ENCODE measurements at places on chromosomes 2 and 18.

DNA sequence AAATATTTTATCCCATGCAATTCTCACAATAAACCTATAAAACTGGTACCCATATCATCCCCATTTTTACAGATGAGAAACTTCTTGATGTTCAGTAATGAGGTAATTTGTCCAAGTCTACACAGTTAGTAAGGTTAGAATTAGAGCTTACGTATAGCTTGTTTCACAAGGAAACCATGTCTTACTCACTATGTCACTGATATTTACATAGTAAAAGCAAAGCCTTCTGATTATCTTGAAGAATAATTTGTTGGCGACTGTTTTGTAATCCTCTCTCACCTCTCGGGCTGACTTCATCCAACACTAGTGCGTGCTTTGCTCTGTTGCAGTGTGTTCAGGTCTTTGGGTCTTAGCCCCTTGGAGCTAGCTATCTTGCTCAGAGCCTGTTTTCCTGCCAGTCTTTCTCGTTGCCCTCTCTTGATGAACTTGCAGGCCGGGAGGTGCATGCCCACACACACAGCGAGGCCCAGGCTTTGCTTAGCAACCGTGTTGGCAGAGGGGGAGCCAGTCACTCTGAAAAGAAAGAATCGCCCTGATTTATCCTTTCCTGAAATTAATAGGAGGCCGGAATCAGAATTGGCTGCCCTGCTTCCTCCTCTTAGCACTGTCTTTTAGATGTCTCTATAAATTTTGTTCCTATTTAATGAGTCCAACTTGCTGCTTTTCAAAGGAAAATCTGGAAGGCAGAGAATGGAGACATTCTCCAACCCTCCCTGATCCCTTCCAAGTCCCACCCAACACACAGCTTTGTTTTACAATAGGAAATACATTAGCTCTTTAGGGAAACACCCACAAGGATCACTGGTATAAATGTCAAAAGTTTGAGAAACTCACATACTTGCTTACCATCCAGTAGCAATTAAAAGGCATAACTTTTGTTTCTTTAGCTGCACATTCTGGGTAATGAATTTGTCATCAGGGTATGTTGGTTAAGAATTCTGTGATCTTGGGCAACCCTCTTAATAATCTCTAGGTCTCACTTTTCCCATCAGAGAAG is 97.6 kb upstream of the SEC11C start:
- DNase-seq = no peak
- H3K4me1 ChIP-seq = peaks cover 13% of the 10 kb centered on the region
- no peaks in the 10 kb centered on the region for H3K36me3 ChIP-seq
- no peak overlapping the region for H3K27ac ChIP-seq
- H3K27me3 ChIP-seq = peaks cover 6% of the 10 kb centered on the region
- no peak overlapping the region for H3K4me3 ChIP-seq

- H3K27ac ChIP-seq = no peak overlapping the region
- H3K27me3 ChIP-seq = peaks cover 4% of the 10 kb centered on the region
- H3K4me3 ChIP-seq = no peak overlapping the region
- H3K36me3 ChIP-seq = peaks cover 11% of the 10 kb centered on the region
These were observed 48.2 kb upstream of the REV1 start for GRCh38 chr2:99537910-99538485.

GRCh38 chr18:67222887-67223286 is 293.6 kb downstream of the DSEL start:
- H3K27ac ChIP-seq = no peak overlapping the region
- H3K4me3 ChIP-seq = no peak overlapping the region
- H3K27me3 ChIP-seq = no peaks in the 10 kb centered on the region
- no peak for DNase-seq

GRCh38 chr18:70535041-70535440 is 246.2 kb downstream of the SOCS6 start:
- no peaks in the 10 kb centered on the region for H3K36me3 ChIP-seq
- H3K4me3 ChIP-seq = no peak overlapping the region
- no peak for DNase-seq
- H3K27ac ChIP-seq = no peak overlapping the region

DNA sequence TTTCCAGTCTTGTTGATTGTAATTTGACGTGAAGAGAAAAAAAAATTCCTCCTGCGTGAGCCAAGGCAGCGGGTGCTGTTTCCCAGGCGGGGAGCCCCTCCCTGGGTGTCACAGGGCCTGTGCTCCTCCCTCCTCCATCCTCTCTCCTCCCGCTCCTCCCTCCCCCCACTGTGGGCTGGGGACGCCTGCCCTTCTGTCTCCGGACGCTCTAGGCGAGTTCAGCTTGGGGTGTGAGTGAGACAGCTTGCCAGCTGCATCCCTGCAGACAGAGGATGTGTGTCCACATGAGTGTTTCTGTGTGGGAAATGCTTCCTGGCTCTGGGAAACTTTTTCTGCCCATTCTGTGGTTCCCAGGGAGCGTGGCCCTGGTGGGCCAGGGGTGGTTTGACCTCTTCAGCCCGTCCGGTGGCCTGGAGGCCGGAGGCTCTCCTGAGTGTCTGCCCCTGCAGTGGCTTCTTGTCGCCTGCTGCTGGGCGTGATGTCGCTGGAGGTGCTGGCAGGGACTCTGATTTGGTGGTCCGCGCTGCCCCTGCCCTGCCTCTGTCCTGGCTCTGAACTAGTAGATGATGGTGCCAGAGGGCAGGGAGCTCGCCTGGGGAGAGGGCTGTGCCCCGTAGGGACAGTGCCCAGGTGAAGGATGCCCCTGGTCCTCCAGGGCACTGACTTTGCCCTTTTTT is 96.4 kb downstream of the USP40 start:
- H3K4me3 ChIP-seq = no peak overlapping the region
- H3K36me3 ChIP-seq = peaks cover 4% of the 10 kb centered on the region
- H3K27ac ChIP-seq = peak overlapping the region; percentile 22
- peaks cover 4% of the 10 kb centered on the region for H3K4me1 ChIP-seq
